ENCODE measurements at places on chromosomes 7 and 10.
A peak's percentile ranks its signal among the peaks of the same experiment; 100 is the strongest.

- no peak for DNase-seq
Observed at GRCh38 chr7:101940830-101941229, 123.4 kb downstream of the CUX1 start.

- no peak for DNase-seq
Observed at GRCh38 chr7:45919231-45919784, 1.8 kb downstream of the IGFBP3 start.

DNA sequence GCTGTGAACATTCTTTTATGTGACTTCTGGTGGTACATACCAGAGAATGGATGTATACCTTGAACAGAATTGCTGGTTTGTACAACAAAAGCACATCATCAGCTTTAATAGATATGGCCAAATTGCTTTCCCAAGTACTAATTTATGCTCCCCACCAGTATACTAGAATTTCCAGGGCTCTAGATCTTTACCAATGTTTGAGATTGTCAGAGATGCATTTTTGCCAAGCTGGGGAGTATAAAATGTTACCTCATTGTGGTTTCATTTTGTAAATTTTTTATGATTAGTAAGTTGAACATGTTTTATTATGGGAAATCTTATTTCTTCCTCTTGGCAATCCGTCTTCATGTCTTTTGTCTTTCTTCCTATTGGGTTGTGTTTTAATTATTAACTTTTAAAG is 179.9 kb upstream of the TMEM106B start:
- no peak for DNase-seq

DNA sequence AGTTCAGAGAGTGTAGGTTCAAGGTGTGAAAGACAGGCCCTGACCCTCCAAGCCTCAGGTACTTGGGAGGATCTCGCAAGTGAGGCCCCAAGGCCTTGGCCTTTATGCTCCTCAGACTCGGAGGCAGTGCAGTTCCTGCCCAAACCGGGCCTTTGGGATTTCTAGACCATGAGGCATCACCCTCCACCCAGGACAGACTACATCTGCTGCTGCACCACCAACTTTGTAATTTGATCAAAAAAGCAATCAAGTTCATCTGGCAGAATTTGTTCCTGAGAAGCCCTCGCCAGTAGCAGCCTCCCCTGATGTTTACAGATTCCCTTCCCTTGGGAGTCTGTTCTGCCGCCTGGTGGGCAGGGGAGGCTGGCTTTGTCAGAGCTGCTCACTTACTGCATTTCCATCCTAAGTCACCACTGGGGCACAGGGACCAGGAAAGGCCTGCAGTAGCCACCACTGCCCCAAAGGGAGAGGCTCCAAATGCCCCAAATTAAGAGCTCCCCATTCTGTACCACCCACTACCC is 2.1 kb downstream of the CAMK2G start:
- DNase-seq = peak; percentile 72

- no peak for DNase-seq
Observed at GRCh38 chr10:23530079-23530478, 91.2 kb downstream of the OTUD1 start.

DNA sequence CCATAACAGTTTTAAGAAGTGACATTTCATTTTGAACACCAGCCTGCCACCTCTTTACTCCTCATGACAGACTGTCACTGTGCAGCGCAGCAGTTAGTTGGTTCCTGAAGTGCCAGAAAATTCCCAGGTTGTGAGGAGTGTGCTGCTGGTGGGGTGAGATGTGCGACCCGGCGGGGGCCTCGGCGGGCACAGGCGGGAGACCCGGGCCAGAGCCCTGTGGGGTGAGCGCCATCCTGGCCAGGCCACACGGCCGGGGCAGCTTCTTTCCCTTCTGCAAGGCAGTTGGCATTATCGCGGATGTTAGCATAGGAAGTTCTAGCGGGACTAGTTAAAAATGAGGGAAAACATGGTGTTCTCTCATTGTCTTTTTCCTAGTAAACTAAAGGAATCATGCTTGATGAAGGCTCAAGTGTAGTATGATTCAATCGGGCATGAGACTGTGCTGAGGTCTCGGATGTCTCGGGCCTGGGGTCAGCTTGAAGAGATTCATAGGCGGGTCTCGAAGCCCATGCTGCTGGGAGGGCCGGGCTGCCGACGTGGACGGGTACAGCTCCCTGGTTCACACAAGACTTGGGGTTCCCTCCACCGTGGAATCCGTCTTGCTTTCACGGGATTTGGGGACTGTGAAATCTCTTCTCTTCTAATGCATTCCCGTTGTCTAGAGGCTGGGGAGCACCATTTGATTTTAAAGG is 56.1 kb downstream of the MGMT start:
- DNase-seq = no peak

- no peak for DNase-seq
Observed at GRCh38 chr10:4498711-4499251, 327.2 kb upstream of the AKR1E2 start.

DNA sequence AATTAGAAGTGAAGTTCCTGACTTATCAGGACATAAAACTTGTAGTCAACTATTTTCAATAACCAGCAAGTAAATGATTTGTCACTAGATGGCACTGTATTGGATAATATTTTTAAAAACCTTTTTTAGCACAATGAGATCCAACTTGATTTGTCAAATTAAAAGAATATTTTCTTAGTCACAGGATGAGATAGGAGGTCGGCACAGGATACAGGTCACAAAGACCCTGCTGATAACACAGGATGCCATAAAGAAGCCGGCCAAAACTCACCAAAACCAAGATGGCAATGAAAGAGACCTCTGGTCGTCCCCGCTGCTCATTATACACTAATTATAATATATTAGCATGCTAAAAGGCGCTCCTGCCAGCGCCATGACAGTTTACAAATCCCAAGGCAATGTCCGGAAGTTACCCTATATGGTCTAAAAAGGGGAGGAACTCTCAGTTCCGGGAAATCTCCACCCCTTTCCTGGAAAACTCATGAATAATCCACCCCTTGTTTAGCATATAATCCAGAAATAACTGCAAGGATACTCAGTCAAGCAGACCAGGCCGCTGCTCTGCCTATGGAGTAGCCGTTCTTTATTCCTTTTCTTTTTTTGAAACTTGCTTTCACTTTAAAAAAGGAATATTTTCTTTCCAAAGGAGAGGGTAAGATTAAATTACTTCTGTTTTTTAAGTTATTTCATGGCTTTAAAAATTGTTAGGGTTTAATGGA is 255.7 kb upstream of the MKLN1 start:
- no peak for DNase-seq

DNA sequence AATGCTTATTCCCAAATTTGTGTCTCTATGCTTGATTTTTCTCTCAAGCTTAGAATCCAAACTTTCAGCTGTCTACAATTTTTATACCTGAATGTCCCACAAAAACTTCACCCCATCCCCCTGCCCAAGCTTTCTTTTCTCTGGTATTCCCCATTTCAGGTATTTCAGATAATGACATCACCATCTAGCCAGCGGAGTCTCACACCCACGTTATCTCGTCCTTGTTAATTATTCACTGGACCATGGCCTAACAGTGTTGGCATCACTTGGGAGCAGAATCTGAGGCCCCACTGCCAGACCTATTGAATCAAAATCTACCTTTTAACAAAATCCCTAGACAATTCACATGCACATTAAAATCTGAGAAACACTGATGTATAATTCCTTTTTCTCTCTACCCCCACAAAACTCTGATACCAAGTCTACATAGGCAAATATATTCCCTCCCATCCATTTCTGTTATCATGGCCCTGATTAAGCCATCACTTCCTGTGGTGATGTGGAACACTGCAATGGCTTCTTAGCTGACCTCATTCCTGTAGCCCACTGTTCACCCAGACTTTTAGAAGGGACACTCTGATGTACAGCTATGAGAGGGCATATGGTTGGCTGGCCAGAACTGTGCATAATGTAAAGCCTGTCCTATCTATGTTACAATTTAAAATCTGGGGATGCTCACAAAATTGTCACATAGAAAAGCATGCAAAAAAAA is 31.4 kb downstream of the ZNF438 start:
- no peak for DNase-seq

All from 8988T (cell line).